Muscle of arm (tissue), 14 donors: ENCODE measurements at places on chromosomes 5 and 9.

DNA sequence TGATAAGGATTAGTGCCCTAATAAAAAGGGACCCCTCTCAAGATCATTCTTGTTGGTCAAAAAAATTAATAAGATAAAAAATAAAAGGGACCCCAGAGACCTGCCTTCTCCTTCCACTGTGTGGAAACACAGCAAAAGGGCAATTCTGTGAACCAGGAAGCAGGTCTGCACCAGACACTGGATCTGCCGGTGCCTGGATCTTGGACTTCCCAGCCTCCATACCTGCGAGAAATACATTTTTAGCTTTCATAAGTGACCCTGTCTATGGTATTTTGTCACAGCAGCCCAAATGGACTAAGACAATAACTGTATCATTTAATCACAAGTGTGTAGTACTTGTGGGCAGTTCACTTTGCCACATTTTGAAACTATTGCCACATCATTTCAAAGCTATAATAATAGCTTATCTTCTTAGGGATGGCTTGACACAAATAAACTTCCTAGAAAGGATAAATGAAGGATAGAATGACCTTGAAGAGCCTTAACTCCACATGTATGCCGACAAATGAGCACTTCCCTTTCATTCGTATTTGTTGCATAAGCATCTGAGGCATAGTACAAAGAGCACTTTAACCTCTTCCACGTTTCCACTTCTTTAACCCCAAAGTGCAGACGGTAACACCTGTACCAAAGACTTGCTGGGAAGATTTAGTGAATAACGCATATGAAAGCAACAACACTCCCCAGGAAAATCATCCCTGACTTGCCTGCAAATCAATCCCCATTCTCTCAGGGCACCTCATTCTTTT is 336.5 kb downstream of the RFX3 start:
- no peak for DNase-seq

DNA sequence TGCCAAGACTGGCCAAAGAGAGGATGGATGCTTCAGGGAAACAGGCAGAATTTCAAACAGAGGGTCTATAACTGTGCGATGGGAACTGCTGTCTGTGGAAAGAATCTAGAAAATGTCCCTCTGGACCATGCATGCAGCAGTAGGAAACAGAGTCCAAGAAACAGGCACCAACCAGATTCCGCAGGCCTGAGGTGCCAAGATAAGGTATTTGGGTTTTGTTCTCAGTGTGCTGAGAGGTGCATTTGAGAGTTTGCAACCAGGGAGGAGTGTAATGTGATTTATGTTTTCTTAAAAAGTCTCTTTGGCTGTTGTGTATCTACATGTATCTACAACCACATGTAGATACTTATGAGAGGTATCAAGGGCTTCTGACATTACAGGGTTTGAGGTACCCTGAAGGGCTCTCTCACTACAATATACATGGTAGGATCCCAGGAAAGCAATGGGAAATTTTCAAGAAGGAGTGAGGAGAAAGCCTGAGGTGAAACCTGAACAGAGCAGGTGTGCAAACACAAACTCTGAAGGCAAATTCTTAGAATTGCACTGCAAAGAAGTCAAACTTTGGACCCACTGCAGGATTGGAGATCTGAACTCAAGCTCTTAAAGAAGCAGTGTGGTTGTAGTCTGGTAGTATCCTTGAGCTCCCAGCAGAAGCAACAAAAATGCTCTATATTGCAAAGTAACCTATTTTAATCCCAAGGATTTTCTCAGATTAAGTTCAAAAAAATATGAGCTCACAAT is 182.8 kb upstream of the NFIL3 start:
- no peak for DNase-seq

DNA sequence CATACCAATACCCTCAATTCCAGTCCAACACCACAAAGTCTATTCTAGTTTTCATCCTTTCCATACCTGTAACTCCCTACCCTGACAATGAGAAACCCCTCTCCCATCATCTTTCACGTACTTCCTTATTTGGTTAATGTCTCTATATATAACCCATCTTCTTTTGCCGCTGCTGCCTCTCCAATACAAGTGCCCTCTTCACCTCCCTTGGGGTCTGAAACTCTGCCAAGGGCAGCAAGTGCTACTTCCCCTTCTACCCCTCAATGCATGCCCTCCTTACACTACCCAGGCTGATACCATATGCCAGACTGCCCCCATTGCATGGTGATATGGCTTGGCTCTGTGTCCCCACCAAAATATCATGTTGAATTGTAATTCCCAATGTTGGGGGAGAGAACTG is 24.4 kb upstream of the SMIM15 start:
- no peak for DNase-seq

DNA sequence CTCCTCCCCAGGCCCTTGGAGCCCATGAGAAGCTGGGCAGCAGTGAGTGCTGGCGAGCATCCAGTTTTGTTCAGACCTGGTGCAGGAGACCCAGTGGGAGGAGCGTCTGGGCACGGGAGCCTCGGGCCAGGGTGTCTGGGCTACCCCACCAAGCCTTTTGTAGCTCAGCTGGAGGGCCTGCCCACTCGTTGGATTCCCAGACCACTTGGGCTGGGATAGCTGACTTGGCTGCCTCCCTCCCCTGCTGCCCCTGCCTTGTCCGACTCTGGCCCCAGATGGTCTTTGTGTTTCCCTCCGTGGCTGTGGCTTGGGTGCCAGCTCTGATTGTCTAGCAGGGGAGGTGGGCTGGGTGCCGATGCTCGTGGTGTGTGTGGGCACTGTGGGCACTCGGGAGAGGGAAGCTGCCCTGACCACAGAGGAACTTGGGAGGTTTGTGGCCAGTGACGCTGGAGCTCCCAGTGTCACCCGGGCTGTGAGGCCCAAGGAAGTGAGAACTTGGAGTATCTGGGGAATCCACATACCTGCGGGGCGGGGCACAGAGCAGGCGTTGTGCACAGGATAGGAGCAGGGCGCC is 47.3 kb downstream of the WNK2 start:
- DNase-seq: no peak

DNA sequence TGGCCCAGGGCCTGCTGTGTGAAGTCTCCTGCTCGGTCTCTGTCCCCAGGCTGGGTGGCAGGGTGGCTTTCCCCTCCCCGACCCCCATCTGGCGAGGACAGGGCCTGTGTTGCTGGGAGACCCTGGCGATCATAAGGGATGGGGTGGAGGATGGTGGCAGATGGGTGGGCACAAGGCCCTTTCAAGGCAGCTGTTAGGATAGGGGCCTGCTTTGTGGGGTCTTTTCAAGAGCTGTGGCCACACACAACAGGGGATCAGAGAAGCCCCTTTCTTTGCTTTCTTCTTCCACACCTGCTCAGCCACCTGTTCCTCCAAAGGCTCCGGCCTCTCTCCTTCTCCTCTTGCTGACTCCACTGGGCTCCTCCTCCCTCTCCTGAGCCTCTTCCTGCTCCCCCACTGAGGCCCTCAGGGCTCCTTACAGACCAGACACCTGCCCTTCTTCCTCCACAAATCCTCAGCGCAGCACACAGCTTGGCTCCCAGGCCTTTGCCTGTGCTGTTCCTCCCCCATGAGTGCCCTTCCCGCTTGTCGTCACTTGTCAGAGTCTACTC is 15.0 kb upstream of the NEURL1B start:
- DNase-seq: no peak

GRCh38 chr5:64206653-64207052 is 41.0 kb downstream of the RNF180 start:
- DNase-seq: no peak

DNA sequence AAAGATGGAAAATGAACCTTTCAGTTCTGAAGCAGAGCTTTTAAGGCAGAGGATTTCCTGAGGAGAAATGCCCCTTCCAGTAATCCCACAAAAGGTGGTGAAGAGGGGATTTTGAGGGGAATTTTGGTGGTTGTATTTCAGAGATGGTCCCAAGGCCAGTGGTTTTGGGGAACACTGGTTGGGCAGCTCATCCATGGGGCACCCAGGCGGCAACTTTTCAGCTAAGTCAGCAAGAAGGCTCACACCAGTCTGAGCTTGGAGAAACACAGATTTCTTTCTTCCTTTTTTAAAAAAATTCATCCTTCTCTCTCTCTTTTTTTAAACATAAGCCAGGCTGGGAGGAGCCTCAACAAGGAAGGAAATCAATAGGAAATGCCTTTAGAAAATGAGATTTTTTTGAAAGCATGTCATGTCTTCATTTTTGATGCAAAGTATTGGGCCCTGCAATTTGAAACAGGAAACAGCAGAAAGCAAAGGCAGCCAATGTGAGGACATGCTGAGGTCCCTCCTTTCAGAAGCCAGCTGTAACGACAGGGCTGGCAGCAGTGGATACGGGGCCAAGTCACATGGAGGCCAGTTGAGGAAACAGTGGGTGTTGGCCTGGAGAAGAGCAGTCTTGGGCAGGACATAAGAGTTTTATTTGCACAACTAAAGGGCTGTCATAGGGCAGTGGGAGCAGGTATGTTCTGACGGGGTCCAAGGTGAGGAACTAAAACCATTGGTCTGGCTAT is 155.3 kb upstream of the KLF4 start:
- no peak for DNase-seq

DNA sequence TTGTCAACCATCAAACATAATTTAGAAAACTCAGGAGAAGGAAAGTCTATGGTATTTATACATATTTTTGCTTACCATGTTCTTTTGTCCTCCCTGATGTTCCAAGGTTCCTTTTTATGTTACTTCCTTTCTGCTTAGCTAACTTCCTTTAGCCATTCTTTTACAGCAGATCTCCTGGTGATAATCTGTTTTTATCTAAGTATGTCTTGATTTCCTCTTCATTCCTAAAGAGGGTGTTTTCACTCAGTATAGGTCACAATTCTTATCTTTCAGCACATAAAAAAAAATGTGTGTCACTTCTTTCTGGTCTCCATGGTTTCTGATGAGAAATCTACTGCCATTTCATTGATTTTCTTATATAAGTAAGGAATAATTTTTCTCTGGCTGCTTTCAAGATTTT is 384.4 kb upstream of the PDE4D start:
- no peak for DNase-seq

- DNase-seq: no peak
These were observed 60.3 kb downstream of the MAPKAP1 start for GRCh38 chr9:125646621-125647100.

GRCh38 chr9:70262366-70262765 is 3.6 kb downstream of the SMC5 start:
- no peak for DNase-seq

GRCh38 chr5:176548967-176549444 is at the start of gene CDHR2:
TSS of gene CDHR2 (plus strand) at chr5:176549342. CDS start at chr5:176565353, 16,011 bp downstream.
- DNase-seq: no peak

DNA sequence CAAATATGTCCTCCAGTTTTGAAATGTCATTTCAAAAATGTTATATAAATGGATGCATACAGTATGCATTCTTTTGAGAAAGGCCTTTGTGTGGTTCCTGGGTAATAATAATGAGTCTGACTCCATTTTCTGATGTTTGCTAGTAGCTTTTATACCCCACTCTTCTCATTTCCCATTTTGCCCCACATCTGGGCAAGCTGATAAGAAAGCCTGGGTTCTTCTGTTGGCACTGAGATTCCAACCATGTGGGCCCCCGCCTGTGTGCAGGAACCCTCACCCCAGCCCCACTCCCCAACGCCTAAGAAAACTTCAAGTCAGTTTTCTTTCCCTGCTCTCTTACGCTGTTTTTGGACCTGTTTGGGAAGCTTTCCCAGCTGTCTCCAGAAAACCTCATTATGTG is 89.4 kb downstream of the SNX18 start:
- DNase-seq: no peak

GRCh38 chr9:4814913-4815312 is 22.2 kb downstream of the RCL1 start:
- no peak for DNase-seq

GRCh38 chr9:91395106-91395552 is 28.5 kb downstream of the NFIL3 start:
- DNase-seq: no peak

GRCh38 chr9:14497476-14497875 is 183.5 kb upstream of the NFIB start:
- no peak for DNase-seq

DNA sequence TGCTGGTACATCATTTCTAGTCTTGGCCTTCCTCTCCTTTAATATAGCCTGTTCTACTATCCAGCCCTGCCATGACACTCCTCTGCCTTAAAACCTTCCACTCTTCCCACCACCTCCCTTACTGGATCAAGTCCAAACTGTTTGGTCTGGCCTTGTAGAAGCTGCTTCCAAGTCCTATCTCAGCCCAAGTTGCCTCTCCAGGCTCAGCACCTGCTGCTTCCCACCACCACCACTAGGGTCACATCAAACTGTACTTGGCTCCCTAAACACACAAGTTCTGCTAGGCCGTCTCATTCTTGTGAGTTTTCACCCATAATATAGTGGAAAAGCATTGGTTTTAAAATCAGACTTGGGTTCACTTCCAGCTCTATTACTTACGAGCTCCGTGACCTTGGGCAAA is 1.4 kb downstream of the NDUFA8 start:
- peak; percentile 10 for DNase-seq

GRCh38 chr9:120315154-120315553 is 264.8 kb downstream of the CDK5RAP2 start:
- no peak for DNase-seq

- DNase-seq: no peak
These were observed 22.9 kb upstream of the NREP start for GRCh38 chr5:111779922-111780292.

GRCh38 chr5:143515829-143516228 is 112.3 kb upstream of the NR3C1 start:
- peak; percentile 60 for DNase-seq

GRCh38 chr5:112576298-112576925 is 157.3 kb upstream of the EPB41L4A start:
- peak; percentile 55 for DNase-seq

- no peak for DNase-seq
These were observed 209.3 kb upstream of the SLC24A2 start for GRCh38 chr9:19998153-19998552.

GRCh38 chr9:4756420-4756819 is 15.4 kb upstream of the AK3 start:
- no peak for DNase-seq

DNA sequence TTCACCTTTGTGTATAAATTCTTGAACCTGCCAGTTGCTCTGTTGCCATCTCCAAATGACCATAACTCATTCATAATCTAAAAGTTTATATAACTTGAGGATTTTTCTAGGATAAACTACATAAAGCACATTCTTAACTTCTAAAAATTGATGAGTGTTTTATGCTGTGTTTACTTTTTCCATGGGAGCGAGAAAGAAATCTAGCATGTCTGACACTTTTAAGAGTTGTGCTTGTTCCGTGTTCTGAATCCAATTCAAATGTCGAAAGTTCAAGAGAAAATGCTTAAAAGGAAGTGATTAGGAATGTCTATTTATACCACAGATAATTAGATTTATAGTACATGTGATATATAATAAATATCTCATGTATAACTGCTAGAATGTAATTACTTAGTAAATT is 154.4 kb downstream of the DEPDC1B start:
- no peak for DNase-seq

DNA sequence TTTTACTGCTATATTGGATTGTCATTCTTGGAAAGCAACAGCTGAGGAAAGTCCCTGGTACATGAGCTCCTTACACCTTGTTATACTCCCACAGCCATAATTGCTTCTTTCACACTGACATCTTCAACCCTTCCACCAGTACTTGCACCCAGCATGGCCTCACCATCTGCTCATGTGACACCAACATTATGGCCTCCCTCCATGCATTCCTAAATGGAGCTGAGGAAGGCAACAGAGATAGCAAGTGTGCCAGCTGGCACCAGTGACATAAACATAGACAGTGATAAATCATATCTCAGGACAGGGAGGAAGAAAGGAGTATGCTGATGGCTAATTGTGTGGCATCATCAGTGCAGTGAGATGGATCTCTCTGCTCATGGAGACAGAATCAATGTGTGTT is 119.5 kb downstream of the BAAT start:
- DNase-seq: no peak
